ENCODE measurements at places on chromosomes 13 and 19.

DNA sequence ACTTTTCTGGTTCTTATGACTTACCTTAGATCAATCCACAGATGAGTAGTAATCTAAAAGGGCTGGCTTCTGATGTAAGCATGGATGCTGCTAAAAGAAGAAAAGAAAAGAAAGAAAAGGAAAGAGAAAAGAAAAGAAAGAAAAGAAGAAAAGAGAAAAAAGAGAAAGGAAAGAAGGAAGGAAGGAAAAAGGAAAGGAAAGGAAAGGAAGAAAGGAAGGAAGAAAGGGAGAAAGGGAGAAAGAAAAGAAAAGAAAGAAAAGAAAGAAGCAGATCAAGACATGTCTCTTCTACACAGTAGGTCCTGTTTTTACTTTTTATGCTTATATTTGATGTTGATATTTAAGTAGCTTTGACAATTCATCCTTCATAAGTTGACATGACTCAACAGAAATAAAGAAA lies 421.3 kb downstream of the DIAPH3 start:
- DNase-seq = no peak

GRCh38 chr19:34806976-34807860 lies 34.2 kb upstream of the ZNF599 start:
- no peak for DNase-seq

GRCh38 chr13:106534639-106535551 lies 567 bp downstream of the EFNB2 start:
- peak; percentile 73 for DNase-seq

GRCh38 chr13:78784014-78784750 lies 125.2 kb upstream of the OBI1 start:
- DNase-seq = no peak

DNA sequence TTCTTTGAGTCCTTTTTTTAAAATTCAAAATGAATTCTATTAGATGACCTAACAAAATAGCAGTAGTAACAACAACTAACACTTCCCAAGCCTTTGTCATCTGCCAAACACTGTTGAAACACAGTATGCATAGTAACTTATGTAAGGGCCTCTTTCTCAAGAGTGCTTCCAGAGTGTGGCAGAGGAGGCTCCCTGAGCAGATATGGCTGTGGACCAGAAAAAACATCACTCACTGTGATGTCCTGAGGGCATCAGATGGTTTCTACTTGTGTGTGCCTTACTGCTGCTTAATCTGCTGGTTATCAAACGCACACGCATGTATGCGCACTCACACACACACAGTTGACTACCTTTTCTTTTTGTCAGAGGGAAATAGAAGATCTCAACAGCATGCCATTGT lies 110.8 kb downstream of the DLEU7 start:
- no peak for DNase-seq

DNA sequence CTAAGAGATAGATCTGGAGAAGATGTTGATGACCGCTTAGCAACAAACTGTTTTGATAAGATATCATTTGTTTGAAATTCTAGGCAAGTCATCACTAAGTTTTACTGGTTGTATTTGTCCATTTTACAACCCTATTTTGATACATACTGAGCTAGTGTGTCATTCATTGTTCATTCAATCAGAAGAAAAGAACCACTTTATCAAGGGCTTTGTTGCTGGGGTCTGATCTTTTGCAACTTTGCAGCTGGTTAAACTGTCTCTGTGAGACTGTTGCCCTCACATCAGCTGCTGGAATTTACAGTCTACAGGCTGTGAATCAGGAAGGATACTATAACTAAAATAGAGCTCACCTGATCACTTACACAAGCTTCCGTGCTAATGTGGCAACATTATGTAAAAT lies 290.5 kb downstream of the RFC3 start:
- no peak for DNase-seq

- no peak for DNase-seq
These were observed 1.3 kb downstream of the CDX2 start for GRCh38 chr13:27967736-27968315.

- no peak for DNase-seq
These were observed 44.2 kb downstream of the FOXO1 start for GRCh38 chr13:40622246-40622645.

DNA sequence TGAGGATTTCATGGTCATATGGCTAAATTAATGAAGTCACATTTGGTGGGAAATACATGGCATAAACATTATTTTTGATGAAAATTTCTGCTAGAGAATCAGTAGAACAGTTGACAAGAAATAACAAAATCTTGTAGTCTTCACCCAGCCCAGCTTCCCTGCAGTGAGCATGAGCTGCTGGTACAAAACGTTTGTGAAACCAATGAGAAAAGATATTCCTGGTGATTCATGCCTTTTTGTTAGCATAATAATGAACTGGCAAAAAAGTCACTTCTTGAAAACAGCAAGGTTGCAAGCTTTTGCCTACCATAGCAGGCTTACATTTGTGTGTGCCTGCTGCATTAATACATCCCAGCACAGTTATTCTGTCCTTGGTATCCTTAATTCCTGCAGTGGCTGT lies 475.9 kb upstream of the HTR2A start:
- no peak for DNase-seq

- DNase-seq = no peak
These were observed 54.6 kb downstream of the LACC1 start for GRCh38 chr13:43934273-43934672.

DNA sequence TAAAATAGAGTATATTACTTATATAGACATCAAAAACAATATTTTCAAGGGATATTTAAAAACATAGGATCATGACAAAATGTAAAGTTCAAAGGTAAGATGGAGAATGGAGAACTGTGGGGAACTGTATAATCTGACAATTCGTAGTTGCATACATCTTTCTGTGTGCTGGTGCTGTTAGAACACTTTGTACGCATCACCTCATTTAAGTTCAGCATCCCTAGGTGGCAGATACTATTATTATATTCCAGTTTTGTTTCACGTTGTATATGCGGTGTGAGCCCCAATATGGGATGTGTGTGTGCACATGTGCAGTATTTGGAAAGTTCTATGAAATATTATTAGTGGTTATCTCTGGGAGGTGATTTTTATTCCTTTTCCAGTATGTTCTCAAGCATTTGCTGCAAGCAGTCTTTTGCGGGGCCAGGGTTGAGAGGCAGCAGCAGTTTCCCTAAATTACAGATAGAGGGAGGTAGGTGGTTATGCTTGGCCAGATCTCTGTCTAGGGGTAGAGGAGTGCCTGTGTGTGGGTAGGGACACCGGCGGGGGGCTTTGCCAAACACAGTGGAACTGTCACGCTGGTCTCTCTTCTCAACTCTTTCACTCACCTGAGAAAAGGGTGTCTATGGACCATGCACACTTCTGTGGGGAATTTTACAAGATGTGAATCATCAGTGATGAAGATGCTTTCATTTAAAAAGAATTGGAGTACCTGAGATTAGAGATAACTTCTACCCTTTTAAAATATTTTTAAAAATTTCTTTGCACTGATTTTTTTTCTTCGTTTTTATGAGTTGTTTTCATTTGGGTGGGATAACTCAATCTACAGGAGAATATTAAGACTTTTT lies 55.6 kb upstream of the ALOX5AP start:
- no peak for DNase-seq

GRCh38 chr19:46186717-46187101 lies 38.7 kb downstream of the IGFL2 start:
- no peak for DNase-seq

DNA sequence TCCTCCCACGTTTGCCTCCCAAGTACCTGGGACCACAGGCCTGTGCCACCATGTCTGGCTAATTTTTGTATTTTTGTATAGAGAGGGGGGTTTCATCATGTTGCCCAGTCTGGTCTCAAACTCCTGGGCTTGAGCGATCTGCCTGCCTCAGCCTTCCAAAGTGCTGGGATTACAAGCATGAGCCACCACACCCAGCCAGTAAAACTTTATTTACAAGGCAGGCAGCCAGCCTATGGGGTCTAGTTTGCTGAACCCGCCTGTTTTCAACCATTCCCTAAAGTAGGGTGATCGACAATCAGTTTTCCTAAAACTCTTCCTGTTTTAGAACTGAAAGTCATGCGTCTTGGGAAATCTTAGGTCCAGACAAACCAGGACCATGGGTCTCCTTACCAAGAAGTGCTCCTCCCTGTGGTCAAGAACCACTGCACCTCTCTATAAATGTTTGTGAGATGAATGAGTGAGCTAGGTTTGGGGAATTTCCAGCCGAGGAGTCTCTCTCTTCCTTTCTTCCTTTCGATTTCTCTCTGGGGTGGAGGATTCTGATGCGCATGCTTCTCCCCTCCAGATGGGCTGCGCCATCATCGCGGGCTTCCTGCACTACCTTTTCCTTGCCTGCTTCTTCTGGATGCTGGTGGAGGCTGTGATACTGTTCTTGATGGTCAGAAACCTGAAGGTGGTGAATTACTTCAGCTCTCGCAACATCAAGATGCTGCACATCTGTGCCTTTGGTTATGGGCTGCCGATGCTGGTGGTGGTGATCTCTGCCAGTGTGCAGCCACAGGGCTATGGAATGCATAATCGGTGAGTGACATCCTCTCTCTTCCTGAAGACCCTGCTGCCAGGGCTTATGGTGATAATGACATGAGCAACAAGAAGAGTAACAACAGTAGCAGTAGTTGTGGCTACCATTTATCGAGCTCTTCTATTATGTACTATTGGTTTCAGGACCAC lies 38.7 kb downstream of the ADGRE1 start:
- no peak for DNase-seq

DNA sequence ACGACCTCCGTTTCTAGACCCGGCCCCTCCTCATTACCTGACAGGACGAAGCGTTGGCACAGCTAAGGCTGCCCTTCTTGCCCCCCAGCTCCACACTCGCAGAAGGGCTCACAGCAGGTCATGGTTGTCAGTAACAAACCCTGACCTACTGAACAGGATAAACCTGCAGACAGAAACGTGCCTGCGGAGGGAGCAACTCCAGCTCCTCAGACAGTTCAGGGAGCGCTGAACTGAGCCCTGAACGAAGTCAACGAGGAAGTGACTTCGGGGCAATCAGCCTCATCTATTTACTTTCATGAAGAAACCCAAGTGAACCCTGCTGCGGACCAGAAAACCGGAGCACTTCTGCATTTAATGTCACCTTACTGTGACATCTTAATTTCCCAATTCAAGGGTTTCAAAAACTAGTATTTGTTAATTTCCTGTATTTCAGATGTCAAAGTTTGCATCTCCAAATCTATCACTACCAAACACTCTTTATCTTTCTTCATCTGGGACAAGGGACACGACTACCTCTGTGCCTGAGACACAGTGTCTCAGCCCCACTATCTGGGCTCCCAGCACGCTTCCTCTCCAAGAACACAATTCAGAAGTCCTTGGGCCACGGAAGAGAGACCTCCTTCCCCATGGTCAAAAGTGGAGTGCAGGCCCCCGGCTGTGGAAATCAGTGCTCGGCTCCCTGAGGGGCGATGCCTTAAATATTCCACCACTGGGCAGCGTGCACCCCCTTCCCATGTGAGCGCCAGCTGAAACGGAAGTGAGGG lies 40.2 kb downstream of the CARS2 start:
- DNase-seq = peak; percentile 40

- no peak for DNase-seq
These were observed 195.1 kb downstream of the RFC3 start for GRCh38 chr13:34013061-34013460.

DNA sequence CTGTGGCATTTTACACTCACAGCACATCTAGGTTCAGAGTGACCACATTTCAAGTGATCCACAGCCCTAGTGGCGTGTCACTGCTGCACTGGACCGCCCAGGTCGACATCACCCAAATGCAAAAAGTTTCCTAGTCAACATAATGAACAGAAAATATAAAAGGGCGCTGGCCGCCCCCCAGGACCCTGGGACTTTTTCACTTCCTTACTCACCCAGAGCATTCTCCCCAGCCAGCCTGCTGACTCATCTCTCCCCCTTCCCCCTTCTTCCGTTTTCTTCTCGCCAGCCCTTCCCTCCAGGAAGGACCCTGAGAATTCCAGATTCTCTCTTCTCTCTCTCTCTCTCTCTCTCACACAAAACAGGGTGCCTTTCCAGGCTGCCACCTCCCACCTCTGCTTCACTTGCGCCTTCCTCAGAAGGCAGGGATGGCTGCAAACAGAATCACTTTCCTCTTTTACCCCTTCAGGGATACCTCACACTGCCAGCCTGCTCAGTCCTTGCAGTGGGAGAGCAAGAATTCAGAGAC lies 21.0 kb upstream of the GRWD1 start:
- no peak for DNase-seq

GRCh38 chr13:62432906-62433305 lies 1017.3 kb upstream of the PCDH20 start:
- no peak for DNase-seq

Measured in left forelimb (tissue), 1 donor.